ENCODE measurements at places on chromosomes 3 and 15.
A peak's percentile ranks its signal among the peaks of the same experiment; 100 is the strongest.

DNA sequence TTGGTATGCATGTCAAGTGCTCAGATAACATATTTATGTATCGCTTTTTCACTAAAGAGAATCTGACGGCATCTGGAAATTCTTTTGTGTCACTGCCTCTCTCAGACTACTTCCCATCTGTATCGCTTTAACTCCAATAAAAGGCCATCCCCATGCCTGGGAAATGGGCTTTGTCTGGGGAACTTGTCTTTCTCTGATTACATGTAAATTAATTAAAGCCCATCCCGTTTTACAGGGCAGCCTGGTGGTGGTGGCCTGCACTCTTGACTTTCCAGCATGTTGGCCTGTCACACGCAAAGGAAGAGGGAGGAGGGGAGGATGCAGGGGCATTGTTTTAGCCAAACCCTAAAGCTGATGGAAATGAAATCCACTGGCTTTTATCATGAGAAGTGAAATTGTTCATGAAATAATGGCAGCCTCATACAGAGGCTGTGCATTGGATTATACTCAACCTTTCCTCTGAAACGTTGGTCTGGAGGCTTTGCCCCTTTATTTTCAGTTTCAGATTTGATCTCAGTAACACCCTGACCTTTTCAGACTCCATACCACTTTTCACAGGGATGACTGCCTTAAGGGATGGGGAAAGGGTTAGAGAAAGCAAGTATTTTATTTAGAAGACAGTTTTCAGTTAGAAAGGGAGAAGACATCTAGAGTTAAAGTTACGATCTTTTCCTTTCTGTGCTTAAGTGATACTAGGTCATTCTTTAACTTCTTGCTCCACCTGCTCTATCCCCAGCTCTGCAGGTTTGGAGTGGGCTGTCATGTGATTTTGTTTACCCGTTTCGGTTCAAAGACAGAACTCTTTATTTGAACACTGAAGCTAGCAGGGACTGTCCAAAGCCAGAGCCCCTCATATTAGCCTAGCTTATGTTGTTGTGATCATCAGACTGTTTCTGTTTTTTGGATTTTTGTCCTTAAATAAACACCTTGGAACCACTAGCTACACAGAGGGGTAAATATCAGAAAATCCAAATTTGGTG, 94.6 kb upstream of the CTDSPL start:
- no peak for DNase-seq

GRCh38 chr15:43270113-43270665, 3.5 kb upstream of the TGM5 start:
- no peak for DNase-seq

DNA sequence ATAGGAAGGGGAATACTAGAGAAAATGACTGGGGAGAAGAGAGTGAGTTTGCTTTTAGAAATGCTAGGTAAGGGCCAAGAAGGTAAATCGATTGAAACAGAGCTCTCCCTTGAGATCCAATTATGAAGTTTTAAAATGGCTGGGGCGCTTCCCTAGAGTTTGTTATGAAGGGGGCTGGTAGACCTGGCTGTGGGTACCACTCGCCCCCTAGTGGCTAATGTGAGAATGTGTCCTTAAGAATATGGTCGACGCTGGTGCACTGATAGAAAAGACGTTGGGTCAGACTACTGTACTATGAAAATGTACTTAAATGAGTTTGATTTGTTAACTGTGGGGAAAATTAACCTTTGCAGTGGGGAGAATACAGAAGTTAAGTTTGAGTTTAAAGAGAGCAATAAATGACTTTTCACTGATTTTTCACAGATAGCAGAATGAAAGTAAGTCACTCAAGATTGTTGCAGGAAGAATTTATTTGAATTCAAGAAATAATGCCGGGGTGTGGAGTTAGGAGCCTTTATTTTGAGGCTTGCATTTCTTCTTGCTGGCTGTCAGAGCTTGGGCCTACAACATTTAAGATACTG, 9.2 kb downstream of the TMPRSS7 start:
- DNase-seq: peak; percentile 57

GRCh38 chr15:75089456-75090387, 66.3 kb downstream of the PPCDC start:
- DNase-seq: no peak

- DNase-seq: no peak
Measured at GRCh38 chr3:71281280-71281679, 302.2 kb downstream of the FOXP1 start.

GRCh38 chr3:189687475-189687874, 56.3 kb downstream of the TP63 start:
- no peak for DNase-seq

DNA sequence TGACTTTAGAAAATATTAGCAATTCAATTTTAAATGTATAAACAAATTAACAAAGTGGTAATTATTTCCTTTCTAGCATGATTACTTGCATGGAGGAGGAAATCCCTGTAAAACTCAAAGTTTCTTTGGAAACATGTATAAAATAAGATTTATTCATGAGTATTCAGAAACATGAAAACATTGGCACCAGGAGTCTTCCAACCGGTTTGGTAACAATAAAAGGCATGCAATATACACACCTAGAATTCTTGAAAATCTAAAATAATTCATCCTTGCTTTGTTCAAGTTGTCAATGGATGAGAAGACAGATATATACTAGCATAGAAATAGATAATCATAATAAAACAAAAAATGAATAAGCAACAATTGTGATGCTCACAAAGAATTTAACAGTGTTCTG, 76.4 kb downstream of the ZPLD1 start:
- no peak for DNase-seq

DNA sequence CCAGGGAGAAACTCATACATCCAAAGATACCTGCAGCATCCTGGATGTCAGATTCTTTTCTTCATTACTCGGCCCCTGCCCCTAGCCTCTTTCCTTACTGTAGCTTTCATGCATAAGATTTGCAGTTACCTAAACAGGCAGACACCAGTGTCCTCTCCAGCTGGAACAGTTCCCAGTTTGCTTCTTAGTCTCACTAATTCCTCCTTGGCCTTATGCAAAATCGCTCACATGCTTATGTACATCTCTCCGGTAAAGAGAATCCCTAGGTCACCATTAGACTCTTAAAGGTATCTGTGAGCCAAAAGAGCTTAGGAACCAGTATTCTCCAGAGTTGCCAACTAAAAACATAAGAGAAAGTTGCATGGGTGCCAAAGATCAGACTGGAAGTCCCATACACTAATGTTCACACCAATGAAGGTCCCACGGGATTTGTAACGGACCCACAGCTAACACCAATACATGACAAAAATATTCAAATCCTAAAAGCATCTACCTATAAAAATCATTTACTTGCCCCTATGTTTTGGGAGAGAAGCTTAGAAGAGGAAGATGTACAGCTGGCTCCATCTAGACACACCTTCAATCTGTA, 66.6 kb downstream of the CBLB start:
- DNase-seq: no peak
